ENCODE measurements at places on chromosomes 16 and 17.

DNA sequence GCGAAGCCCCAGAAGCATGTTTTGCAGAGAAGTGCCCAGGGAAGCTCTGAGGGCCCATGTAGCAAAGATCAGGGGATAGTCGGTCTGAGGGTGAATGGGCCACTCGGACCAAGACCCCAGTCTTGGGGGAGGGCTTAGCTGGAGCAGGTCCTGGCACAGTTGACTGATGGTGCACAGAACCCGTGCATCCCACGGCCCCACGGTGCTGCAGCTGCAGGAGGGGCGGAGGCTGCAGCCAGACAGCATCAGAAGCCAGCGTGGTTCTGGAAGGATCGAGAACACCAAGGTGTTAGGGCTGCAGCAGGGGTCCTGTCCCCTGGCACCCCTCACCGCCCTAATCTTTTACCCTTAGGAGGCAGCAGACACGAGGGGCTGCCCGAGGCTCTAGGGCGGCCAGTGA, 6.5 kb upstream of the MC1R start:
- DNase-seq: no peak

DNA sequence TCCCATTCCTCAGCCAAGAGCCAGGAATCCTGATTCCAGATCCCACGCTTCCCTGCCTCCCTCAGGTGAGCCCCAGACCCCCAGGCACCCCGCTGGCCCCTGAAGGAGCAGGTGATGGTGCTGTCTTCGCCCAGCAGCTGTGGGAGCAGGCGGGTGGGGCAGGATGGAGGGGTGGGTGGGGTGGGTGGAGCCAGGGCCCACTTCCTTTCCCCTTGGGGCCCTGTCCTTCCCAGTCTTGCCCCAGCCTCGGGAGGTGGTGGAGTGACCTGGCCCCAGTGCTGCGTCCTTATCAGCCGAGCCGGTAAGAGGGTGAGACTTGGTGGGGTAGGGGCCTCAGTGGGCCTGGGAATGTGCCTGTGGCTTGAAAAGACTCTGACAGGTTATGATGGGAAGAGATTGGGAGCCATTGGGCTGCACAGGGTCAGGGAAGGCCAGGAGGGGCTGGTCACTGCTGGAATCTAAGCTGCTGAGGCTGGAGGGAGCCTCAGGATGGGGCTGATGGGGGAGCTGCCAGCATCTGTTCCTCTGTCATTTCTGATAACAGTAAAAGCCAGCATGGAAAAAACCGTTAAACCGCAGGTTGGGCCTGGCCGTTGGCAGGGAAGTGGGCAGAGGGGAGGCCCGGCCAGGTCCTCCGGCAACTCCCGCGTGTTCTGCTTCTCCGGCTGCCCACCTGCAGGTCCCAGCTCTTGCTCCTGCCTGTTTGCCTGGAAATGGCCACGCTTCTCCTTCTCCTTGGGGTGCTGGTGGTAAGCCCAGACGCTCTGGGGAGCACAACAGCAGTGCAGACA, at the start of gene SPN:
Gene SPN (plus strand): TSS at position 232 of the 791 bp plus-strand sequence. CDS start 482 bp downstream, at position 714.
- peak; percentile 82 for DNase-seq

DNA sequence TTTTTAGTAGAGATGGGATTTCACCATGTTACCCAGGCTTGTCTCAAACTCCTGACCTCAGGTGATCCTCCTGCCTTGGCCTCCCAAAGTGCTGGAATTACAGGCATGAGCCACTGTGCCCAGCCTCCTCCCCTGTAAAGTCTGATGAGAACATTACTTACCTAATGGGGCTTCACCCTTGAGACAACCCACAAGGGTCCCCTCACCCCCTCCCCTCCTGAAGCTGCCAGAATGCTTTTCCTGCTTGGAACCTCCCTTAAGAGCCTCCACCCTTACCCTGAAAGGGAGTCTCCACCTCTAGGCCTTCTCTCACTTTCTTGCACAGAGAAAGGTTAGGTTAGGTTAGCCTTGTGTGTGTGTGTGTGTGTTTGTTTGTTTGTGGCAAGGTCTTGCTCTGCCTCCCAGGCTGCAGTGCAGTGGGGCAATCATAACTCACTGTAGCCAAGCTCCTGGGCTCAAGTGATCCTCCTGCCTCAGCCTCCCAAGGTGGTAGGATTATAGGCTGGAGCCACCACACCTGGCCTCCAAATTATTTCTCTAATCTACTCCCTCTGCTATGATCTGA, 8.9 kb downstream of the SLC5A11 start:
- DNase-seq: no peak

GRCh38 chr17:43175213-43176118, 4.5 kb downstream of the NBR1 start:
- no peak for DNase-seq

DNA sequence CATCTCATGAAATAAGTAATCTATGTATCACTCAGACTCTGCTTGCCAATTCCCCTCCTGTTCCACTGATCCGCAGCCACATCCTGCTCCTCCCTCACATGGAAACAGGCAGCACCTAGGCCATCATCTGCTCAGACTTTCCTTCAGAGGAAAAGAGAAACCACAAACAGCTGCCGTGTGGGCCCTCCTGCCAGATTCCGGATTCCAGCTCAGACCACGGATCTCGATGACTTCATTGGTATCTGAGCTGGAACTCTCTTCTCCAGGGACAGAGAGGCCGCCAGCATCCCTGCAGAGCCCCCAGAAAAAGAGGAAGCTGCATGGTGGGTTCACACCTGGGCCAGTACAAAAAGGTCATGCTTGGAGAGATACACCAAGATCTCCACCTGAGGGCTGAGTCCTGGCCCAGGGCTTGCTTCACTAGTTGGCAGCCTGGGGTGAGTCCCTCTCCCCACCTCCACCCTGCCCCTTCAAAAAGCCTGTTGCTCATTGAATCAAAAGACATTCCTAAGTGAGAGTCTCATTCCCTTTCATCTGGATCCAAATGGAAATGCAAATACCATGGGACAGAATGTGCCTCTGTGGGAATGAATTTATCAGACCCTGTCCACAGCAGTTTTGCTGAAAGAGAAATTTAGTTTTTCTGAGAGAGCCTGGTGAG, 47.2 kb downstream of the HOXB1 start:
- DNase-seq: peak; percentile 22

DNA sequence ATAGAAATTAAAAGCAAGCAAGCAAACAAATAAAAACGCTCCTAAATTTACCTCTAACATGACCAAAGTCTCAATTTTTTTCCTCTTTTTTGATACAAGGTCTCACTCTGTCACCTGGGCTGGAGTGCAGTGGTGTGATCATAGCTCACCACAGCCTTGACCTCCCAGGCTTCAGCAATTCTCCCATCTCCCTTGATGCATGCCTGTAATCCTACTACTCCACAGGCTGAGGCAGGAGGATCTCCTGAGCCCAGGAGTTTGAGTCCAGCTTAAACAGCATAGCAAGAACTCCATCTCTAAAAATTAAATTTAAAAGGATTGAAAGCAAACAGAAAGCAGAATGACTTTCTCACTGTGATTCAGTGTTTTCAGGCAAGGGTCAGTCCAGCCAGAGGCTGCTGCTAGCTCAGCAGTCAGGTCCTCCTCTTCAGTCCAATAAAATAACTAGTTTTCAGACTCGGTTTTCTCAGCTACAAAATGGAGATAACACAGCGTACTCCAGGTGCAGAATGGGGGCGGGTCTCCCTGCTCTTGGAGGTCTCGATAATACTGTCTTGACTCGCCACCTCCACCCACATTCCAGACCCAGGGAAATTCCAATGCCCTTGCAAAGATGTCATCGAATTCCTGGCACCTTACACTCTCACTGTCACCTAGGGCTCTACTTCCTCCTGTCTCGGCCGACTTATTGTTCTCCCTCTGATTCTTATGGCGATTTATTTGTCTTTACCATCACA, 20.7 kb upstream of the MRTFB start:
- no peak for DNase-seq

- peak; percentile 89 for DNase-seq
Observed at GRCh38 chr17:50148226-50149090, 2.0 kb downstream of the PPP1R9B start.

- DNase-seq: no peak
Observed at GRCh38 chr17:7408252-7408727, 645 bp downstream of the NLGN2 start.

- no peak for DNase-seq
Observed at GRCh38 chr16:31474173-31474714, 2.3 kb downstream of the TGFB1I1 start.

DNA sequence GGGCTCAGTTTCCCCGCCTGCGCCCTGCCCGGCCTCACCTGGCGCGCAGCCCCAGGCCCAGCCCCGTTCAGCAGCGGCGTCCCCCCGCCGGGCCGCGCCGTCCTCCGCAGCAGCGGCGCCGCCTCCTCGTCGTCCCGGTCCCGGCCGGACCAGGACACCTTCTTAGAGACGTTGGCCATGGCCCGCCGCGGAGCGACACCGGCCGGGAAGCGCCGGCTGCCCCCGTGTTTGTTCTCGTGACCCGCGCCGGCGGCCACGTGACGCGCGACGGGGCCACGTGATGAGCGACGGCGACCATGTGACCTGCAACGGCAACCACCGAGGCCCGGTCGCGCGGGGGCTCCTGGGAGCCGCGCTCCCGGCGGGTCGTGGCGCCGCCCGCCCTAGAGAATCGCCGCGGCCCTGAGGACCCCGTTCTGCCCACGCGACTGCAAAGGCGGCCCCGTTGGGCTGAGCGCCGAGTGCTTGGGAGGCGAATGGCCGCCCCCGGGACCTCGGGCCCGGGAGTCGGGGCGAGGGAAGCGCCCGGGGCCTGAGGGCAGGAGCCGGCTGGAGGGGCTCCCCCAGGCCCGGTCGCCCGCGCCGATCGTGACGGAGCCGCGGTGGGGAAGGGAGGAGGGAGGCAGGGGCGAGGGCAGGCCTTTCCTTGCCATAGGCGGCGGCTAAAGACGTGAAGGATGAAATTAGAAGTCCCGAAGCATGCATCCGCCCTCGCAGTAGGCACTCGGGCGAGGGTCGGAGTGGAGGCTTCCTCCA, at the start of gene CLCN7:
Gene CLCN7 (minus strand): TSS at position 233 of the 756 bp plus-strand sequence. CDS start 54 bp downstream, at position 179.
- DNase-seq: peak; percentile 99

DNA sequence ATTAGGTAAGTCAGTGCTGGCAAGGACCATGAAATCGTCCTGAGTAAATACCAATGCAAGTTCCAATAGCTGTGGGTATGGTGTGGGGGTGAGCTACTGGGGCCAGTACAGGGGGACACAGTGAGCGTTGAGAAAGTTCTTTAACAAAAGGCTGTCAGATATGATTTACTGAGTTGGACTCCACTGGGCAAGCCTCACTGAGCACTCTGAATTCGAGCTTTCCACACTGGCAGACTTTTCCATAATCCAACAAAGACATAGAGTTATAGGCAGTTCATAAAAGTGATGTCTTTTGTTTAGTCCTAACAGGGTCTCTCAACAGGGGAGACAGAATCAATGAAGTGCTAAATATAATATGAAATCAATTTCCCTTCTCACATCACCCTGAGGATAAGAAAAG, 489.0 kb downstream of the KCNJ2 start:
- DNase-seq: no peak

DNA sequence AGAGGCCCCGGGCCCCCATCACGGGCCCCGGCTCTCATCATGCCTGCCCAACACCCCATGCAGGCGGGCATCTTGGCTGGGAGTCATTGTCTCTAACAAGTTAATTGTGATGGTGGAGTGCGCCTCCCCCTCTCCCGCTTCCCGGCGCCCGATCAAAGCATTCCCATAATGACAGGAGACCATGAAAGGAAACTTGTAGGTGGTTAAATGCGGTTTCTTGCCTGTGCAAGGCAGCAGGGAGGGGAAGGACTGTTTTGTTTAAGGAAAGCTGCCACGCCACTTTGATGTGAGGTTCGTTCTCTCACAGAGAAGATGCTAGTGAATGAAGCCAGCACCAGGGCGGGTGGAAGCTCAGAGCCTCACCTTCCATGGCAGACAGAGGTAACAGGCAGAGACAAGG, 45.4 kb downstream of the C16orf78 start:
- no peak for DNase-seq

DNA sequence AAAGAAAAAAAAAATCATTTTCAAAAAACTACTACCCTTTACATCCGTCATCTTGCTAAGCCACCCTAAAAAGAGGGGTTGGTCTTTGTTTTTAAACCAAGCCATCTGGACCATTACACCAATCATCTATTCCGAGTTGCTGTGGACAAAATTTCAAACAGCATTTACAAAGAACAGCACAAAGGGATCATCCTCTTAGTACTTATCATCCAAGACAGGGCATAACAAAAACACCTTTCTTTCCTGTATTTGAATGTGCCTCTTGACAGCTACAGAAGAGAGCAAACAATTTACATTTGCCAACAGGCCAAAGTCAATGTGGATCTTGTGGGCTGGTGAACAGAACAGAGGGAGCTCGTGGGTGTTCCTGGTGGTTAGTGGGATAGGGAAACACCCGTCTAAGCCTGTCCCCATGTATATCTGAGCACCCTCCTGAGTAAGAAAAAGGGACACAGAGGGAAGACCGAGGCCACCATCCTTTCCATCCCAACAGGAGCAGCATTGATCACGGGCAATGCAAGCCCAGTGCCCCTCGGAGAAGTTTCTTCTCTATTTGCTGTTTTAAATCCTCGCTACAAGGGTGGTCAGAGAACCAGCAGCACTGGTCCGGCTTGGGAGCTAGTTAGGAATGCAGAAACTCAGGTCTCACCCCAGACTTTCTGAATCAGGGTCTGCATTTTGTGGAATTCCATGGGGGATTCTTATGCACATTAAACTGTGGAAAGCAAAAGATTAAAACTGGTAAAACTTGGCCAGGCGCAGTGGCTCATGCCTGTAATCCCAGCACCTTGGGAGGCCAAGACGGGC, 1.9 kb downstream of the SLC39A11 start:
- DNase-seq: no peak

GRCh38 chr17:81927653-81928543, at the start of gene MAFG:
MAFG (minus strand) TSS chr17:81927735; CDS start chr17:81923185, 4,550 bp downstream.
- peak; percentile 100 for DNase-seq

DNA sequence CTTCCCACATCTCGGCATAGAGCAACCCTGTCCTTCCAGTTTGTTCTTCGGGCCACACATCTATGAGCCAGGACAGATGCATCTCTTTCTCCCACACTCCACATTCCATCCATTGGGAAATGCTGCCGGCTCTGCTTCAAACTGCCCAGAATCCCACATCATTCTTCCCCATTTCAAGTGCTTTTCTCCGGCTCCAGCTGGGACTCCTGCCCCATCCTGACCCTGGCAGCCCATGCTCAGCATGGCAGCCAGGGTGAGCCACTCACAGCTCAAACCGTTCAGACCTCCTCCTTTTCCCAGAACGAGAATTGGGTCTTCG, 132.8 kb upstream of the SDK2 start:
- DNase-seq: no peak

DNA sequence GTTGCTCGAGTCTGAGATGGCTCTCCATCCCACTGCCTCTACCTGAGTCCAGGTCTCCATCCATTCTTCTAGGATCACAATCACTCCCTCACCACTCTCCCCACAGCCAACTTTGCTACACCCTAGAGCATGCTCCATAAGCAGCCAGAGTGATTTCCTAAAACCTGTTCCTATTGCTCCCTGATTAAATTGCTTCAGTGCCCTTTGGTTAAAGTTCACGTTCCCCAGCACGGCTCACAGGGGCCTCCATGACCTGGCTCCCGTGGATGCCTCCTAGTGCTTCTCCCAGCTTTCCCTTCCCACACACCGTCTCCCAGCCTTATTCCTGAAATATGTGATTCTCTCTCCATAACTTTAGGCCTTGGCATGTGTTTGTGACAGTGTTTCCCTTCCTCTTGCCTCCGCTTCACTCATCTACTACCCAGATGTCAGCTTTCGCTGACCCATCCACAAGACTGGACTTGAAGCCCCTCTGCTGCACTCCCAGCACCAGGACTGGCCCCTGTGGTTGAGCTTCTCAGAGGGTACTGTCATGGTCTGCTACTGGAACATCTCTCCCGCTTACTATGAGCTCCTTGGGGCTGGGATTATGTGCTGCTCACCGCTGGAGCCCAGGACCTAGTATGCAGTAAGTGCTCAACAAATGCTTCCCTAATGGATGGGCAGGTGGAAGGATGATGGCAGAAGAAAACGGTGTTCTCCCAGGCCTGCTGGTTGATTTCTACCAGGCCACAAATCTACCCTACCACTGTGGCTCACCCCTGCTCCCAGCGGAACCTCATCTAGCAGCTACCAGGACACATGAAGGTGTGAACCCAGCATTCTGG, 17.9 kb downstream of the MYO18A start:
- DNase-seq: no peak

Measured in GM13977 (cell line).